T-helper 1 cell (primary cell): ENCODE measurements at places on chromosomes 2 and 18.

GRCh38 chr2:86107031-86107430, 996 bp downstream of the PTCD3 start:
- no peak for DNase-seq

GRCh38 chr2:27219091-27219490, 1.9 kb downstream of the CAD start:
- no peak for DNase-seq

DNA sequence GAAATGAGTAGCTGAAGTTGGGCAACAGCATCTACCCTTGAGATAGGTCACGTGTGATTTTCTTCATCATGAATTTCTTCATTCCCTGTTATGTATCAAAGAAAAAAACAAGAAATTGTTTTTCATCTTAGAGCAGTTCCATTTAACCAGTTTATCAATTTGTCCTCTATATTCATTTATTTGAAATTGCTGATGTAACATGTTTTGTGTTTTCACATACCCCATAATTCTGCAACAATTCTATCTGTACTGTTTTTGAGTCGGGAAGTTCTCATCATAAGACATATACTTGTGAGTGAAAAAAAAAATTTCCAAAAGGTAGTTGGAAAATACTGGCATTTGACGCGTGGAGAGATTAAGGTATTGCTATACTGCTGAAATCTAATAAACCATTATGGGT, 422.6 kb upstream of the REG3G start:
- DNase-seq, result no peak

- DNase-seq, result no peak
These were observed 72.7 kb upstream of the MBOAT2 start for GRCh38 chr2:9076210-9076609.

DNA sequence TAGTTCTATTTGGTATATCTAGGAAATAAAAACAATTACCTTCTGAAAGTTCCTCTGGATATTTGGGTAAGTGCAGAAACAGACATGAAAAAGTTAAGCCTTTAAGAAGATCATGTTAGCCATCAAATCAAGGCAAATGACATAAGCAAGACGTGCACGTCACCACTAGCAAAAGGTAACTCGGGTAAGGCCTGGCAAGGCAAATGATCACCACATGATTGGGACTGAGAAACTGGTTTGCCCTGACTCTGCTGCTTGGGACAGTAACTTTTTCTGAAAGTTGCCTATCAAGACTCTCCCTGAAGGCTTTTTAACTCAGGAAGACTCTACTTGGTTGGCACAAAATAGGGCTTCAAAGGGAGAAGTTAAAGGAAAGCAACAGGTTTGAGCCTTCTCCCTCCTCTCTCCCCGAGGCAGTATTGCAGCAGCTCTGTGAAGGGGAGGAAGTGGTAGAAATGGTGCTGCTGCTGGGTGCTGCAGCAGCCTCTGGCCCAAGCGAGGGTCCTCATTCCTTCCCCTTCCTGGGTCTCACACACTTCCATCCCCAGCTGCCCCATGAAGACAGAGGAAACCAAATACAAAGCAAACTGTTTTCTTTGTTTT, 17.1 kb upstream of the TMEM237 start:
- no peak for DNase-seq

- no peak for DNase-seq
These were observed 74.0 kb downstream of the CMPK2 start for GRCh38 chr2:6791682-6792081.

DNA sequence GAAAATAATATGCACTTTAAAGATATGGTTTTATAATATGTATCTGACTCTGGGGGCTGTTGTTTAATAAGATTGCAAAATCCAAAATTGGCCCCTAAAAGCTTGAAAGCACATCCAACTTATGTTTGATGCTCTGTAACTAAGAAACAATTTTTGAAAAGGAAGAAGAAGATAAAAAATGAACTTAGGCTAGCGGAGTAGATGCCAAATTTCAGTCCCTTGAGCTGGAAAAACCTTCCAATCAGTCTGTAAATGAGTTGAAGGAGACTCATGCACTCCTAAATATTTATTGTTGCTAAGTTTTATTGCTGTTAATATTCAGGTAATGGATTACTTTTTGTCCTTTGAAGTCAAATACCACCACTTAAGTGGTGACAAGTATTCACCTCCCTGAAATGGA, 465.0 kb downstream of the ZEB2 start:
- no peak for DNase-seq

GRCh38 chr18:36843784-36844183, 14.9 kb downstream of the KIAA1328 start:
- no peak for DNase-seq

DNA sequence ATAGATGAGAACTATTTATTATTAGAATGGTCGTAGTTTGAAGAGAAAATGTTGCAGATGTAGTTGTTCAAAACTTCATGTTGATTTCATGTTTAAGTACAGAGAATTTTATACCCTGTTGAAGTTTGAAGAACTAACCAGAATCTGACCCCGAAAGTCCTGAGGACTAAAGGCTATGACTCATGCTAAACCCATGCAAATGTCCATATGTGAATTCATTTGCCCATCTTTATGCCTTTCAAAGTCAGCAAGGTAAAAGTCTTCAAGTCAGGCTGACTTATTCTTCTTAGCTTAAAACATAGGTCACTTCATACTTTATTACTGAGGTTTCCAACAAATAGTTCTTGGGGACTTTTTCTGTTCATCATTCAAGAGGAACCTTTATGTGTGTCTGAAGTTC, 185.5 kb downstream of the CCDC85A start:
- no peak for DNase-seq

DNA sequence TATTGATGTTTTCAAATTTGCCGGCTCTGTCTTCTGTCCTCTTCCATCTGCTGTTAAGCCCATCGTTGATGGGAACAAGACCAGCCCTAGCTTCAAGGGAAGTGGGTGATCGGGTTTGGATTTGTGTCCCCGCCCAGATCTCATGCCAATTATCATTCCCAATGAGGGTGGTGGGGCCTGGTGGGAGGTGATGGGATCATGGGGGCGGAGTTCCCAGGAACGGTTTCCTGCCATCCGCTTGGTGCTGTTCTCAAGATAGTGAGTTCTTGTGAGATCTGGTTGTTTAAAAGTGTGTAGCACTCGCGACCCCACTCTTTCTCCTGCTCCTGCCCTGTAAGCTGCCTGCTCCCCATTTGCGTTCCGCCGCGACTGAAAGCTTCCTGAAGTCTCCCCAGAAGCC, 9.5 kb downstream of the ASB18 start:
- no peak for DNase-seq

DNA sequence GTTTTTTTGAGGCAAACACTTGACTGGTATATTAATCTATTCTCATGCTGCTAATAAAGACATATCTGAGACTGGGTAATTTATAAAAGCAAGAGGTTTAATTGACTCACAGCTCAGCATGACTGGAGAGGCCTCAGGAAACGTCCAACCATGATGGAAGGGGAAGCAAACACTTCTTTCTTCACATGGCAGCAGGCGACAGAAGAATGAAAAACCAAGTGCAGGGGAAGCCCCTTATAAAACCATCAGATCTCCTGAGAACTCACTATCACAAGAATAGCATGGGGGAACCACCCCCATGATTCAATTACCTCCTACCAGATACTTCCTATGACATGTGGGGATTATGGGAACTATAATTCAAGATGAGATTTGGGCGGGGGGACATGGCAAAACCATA, 136.2 kb upstream of the MAPRE2 start:
- no peak for DNase-seq

- no peak for DNase-seq
These were observed 537.5 kb upstream of the FSIP2 start for GRCh38 chr2:185201063-185201462.

- DNase-seq, result no peak
These were observed 92.1 kb downstream of the PTGR3 start for GRCh38 chr18:75116809-75117208.

DNA sequence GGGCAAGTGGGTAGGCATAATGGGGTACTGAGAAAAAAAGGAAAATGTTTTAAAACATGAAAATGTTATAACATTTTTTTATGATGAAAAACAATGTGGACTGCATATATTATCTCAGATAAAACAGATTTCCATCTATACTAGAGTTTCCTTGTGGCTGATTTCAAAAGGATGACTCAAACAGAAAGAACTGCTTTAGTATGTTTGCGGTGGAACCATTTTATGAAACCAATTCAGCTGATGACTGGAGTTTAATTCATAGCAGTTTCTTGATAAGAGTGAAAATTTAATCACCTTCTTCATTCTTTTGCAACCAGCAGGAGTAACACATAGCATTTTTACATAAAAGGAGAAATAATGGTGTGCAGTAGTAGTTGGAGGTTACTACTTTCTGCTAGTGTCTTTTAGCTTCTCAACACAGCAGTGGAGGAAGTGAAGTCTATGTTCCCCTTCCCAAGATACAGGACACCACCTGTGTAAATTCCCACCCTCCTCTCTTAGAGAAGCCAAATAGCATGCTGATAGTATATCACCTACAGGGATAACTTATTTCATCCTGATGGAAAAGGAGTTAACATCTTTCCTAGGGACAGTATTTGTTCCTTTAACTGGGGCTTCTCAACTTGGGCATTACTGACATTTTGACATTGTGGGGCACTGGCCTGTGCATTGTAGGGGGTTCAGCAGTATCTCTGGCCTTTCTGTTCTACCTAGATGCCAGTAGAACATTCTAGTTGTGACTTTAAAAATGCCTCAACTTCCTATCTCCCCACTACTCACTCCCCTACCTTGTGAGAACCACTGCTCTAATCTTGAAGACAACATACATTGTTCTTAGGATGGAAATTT, 29.9 kb downstream of the PELI1 start:
- DNase-seq, result no peak

- DNase-seq, result no peak
These were observed 146.3 kb upstream of the SKOR2 start for GRCh38 chr18:47397671-47398319.

- DNase-seq, result no peak
These were observed 8.5 kb downstream of the ESPNL start for GRCh38 chr2:238108423-238109183.

- no peak for DNase-seq
These were observed 8.1 kb downstream of the ONECUT2 start for GRCh38 chr18:57443247-57443646.

DNA sequence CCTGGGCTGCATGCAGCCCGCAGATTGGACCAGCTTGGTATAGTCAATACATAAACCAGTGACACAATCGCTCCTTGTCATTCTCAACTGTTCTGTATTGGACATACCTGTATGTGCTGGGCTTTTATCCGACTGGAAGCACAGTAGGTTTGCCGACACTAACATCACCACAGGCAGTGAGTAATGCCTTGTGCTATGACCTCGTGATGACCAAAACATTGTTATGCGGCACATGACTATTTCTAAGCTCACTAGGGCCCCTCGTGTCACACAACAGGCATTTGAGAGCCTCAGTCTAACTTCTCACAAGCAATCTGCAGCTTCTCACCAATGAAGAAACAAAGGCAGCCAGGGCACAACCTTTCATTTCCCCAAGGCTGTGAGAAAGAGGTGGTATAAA, 320.8 kb downstream of the AFF3 start:
- no peak for DNase-seq

- DNase-seq, result no peak
These were observed 151.6 kb downstream of the GLI2 start for GRCh38 chr2:120887320-120887697.

- no peak for DNase-seq
These were observed 796.6 kb upstream of the ZEB2 start for GRCh38 chr2:145316496-145316895.

DNA sequence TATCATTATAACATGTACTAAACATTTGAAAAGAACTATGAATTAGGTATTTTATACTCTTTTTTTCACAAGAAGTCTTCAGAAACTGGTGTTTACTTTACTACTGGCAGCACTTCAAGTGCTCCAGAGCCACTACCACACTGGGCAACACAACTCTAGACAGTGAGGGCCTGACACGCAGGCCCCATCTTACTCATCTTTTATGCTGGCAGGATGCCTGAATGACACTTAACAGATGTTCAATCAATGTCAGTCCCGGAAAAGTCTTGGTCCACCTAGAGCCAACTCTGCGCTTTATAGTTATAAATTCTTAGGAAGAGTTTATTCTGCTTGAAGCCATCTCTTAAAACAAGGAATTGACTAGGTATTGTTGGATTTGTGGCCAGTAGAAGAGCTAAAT, 8.7 kb upstream of the WIPF1 start:
- DNase-seq, result peak; percentile 83

DNA sequence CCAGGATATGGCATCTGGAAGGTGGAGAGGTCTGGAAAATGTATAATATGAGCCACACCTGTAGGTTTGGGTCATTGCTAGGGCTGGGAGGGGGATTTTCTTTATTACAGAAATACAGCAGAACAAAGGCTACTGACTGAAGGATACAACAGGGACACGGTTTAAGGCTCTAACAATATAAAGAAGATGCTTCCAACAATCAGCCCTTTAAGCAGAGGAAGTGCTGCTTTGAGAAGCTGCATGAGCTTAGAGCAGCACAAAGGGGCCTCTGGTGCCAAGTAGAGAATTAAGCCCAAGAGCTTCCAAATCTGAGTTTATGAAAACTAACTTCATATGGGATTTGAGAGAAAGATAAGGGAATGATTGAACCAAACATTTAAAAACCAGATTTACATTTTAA, 174.5 kb upstream of the RMP24 start:
- no peak for DNase-seq

DNA sequence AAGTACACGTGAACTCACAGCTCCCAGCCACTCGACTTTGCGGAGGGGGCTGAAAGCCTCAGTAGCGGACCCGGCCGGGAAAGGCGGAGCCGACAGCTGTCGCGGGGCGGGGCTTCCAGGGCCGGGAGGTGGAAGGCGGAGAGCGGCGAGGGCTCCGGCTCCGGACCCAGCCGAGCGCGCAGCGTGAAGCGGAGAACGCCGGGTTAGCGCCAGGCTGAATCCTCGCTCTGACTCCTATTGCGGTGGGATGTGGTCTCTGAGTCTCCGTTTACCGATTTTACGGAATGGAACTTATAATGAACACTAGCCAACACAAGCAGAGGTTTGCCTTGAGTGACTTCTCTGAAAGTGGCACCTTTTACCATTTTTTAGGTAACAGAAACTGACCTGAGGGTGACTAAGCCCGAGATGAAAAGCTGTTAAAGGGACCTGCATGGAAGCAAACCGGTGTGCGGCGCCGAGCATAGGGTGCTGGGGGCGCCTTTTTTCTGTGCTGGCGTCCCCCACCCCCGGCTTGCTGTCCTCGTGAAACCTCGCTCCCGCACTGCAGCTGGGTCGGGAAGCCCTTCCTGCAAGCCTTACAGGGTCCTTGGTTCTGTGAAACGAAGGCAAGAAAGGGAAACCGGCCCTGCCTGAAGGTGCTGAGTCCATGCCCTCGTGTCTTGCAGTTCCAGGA, 72.9 kb downstream of the EN1 start:
- no peak for DNase-seq

DNA sequence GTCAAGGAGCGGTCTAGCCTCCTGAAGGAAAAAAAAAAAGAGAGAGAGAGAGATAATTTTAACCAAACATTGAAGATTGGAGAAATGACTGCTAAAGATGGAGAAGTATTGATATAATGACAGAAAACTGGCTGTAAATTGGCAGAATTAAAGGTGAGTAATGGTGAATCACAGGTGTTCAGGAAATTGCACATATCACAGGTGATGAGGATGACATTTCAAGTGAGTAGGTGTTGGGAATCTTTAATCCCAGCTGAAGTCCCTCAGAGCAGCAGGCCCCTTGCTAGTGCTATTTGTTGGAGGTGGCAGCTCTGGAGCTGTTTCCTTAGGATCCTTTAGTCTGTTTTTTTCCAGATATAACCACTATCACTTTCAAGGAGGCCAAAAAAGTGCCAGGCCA, 678.4 kb upstream of the VRK2 start:
- no peak for DNase-seq

GRCh38 chr2:47946593-47946992, 40.3 kb upstream of the FBXO11 start:
- no peak for DNase-seq
